ENCODE measurements at places on chromosomes 6 and 20.

GRCh38 chr6:3520281-3521230 lies 63.7 kb upstream of the SLC22A23 start:
- DNase-seq: no peak

DNA sequence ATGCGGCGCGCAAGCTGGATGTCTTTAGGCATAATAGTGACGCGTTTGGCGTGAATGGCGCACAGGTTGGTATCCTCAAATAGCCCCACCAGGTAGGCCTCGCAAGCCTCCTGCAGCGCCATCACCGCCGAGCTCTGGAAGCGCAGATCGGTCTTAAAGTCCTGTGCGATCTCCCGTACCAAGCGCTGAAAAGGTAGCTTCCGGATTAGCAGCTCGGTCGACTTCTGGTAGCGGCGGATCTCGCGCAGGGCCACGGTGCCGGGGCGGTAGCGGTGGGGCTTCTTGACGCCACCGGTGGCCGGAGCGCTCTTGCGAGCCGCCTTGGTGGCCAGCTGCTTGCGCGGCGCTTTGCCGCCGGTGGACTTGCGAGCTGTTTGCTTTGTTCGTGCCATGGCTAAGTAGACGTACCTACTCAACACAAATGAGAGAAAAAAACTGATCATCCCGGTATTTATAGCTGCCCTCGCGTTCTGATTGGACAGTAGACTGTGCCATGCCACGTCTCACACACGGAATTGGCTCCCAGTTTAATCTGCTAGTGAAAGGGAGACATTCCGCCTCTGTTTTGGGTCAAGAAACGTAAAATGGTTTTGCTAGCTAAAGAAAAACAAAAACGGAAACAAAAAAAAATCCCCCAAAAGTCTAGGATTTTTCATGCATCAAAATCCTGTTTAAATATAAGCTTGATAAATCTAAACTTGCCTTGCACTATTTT lies 40.1 kb downstream of the OR2B2 start:
- peak; percentile 93 for DNase-seq

- DNase-seq: no peak
These were observed at the start of gene LAMP5 for GRCh38 chr20:9514461-9515213. TSS of gene LAMP5 (plus strand) at chr20:9514590. CDS start at chr20:9514853, 263 bp downstream.

DNA sequence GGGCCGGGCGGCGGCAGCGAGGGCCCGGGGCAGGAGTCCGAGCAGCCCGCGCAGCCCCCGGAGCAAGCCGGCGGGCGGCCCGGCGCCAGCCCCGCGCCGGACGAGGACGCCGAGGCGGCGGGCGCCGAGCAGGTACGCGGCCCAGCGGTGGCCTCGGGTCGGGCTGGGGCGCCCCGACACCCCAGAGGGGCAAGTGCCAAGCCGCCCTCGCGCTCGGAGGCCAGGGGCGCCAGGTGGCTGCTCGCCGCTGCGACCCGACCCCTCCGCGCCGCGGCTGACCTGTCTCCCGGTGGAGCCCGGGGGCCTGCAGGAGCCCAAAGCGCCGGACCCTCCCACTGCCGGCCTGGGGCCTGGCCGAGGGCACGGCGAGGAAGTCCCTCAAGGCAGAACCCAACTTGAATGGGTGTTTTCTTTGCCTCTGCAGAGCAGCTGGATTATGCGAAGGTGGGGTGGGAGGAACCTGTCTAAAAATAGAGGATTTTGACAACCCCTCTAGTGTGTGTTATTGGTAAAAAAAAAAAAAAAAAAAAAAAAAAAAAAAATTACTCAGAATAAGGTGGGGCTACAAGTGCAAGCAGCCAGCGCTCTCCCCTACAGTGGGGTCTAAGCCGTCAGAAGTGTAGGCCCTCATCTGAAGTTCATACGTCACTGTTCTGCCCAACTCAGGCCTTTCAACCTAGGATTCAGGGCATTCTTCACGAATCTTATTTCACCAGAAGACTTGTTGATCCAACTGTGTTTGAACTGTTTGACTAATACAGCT lies 609 bp downstream of the OGFRL1 start:
- DNase-seq: peak; percentile 51

DNA sequence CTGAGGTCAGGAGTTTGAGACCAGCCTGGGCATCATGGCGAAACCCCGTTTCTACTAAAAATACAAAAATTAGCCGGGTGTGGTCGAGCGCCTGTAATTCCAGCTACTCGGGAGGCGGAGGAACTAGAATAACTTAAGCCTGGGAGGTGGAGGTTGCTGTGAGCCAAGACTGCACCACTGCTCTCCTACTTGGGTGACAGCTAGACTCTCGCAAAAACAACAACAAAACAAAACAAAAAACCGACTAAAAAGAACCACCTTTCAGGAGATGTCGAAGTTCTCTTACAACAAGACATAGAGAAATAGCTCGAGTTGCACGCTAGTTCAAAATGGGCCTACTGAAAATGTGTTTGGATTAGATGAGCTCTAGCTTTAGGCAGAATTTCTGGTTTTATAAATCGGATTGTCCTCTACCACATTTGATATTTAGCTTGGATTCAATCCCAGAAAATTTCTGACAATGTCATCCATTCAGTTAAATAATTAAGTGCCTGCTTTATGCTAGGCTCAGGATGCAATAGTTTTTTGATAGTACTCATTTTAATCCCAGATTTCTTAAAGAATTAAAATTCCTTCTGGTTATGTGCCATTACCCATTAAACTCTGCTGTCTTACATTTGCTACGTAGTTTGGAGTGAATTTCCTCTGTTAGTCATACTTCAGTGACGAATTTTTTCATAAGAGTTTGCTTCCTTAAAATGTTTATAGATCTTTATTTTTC lies 137.5 kb upstream of the SHLD1 start:
- no peak for DNase-seq

- DNase-seq: peak; percentile 76
These were observed 171.4 kb downstream of the GMPR start for GRCh38 chr6:16409531-16410441.

DNA sequence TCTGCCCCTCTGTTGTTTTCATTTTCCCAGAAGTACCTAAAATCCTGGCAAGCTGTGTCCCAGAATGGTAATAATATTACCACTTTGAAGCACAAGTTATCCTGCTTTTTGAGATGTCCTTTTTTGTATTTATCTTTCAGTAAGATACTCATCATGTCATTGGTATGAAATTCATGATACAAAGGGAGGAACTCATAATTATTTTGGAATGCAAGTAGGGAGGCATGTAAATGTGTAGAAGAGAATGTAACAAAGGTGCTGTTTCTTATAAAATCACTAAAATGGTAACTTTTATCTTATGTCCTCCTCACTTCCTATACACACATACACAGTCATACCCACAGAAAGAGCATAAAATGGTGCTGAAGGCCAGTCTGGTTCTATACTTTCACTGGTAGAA lies 109.9 kb downstream of the CD2AP start:
- no peak for DNase-seq

DNA sequence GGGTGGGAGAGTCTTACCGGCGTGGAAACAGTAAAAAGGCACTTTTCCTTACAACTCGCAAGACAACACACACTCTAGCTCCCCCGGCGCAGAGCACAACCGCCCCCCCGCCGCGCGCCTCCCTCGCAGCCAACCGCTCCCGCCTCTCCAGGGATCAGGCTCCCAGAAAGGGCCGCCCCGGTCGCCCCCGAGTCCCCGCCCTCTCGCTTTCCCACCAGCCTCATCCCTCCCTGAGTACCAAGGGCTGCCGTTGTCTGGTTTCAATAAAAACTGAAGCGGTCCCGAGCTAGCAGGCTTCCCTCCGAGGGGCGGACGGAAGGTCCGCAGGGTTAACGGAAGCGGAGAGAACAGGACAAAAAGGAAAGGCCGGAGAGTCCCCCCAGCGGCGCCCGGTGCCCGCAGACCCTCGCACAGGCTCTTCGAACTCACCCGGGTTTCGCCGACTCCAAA lies 804 bp downstream of the ELOVL5 start:
- DNase-seq: peak; percentile 54

All from CD4-positive, alpha-beta T cell treated with Interleukin-4 for 1 hour (primary cell).